ENCODE measurements at places on chromosomes 7 and 10.
A peak's percentile ranks its signal among the peaks of the same experiment; 100 is the strongest.

GRCh38 chr7:81690251-81690650, 79.6 kb downstream of the HGF start:
- DNase-seq = no peak

DNA sequence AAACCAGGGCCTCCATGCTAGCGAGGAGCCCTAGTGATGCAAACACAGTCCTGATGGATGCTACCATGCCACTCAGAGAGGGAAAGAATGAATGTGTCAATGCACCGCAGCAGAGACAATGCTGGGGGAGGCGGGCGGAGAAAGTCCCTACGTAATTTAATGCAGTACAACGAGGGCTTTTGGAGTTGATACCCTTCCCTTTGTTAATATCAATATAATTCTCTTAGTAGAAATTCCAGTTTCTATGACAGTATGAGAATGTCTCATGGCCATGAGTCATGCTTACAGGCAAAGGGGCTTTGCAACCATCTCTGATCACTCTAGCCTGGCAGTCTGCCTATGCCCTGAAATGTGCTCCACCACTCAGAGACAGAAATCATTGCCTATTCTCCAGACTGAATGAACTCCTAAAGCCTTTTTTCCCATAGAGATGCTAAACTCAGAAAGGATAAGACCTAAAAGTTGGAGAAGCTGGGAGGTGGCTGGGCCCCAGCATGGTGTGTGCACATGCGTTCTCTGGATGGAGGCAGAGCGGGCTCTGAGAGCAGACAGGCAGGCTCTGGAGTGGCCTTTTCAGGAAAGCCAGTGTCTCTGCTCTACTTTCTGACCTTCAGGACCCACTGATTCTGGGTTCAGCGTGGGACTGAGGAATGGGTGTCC, 20.3 kb upstream of the GIMAP2 start:
- DNase-seq = peak; percentile 38

DNA sequence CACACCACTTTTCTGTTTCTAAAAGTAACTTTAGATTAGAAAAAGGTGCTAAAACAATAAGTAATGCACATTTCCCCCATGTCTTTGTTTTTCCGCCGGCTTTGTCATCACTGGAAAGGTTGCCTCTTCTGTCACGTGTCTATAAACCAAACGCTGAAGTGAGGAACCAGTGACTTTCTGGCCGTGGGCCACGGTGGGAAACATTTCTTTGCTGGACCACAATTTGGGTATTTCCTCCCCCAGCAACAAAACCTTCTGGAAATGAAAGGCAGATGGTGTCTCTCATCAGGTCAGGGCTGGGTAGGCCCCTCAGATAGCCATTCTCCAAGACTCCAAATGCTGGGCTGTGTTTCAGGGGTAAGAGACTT, 174.5 kb downstream of the SH3PXD2A start:
- DNase-seq = no peak

GRCh38 chr10:126749015-126749655, 78.6 kb upstream of the C10orf90 start:
- peak; percentile 13 for DNase-seq

- DNase-seq = no peak
Measured at GRCh38 chr10:125976960-125977605, 80.7 kb downstream of the FANK1 start.

- DNase-seq = no peak
Measured at GRCh38 chr10:2111965-2112364, 374.6 kb upstream of the ADARB2 start.

DNA sequence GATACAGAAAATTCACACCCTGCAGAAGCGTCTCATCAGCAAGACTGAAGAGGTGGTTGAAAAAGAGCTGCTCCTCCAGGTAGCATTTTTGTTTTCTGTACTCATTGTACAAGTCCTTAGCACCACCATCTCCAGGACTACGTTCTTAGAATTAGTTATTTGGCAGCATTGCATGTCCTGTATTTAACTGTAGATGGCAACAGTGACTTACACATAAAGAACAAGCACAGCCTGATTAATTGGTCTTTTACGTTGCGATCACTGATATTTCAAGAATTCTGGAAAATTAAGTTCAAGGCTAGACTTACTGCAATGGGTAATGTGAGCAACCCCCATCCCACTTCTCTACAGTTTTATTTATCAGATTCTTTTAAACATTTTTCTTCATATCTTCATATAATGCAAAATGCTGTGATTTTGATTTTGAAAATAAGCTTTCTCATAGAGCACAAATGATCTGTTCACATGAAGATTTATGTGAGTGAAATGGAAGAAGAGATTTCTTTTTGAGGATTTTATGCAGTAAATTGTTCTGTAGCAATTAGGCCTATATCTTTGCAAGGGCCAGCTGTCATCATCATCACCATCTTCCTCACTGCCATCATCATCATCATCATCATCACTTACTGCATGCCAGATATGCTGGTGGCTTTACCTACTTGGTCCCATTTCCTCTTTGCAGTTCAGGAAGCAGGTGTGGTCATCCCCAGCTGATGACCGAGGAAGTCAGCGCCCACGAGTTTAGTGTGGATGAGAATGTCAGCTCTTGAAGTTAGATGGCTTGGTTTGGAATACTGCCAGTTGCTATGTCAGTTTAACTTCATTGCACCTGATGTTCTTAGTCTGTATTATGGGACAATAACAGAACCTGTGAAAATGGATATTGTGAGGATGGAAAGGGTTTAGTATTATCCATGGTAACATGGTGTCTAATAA, 53.4 kb downstream of the CFAP58 start:
- no peak for DNase-seq

DNA sequence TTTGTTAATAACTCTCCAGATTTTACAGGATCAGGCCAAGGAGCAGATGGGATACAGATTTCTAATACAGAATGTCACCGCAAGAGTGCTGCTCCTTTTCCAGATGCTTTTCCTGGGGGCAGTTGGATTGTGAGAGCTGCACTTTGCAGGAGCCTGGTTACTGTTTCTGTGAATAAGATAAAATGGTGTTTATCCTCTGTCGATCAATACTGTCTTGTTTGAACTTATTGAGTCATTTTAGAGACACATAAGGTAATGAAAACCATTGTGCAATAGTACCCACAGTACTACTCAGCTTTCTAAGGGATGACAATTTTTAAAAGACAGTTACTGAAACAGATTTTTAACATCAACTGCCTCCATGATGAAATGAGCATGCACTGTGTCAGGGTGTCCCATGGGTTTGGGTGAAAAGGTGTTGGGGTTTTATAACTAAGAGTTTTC, 2.9 kb downstream of the A1CF start:
- DNase-seq = no peak

GRCh38 chr7:21953781-21954180, 8.1 kb upstream of the CDCA7L start:
- no peak for DNase-seq

- DNase-seq = no peak
Measured at GRCh38 chr7:22647451-22648257, 79.3 kb upstream of the IL6 start.

- no peak for DNase-seq
Measured at GRCh38 chr7:25970356-25970755, 181.6 kb upstream of the NFE2L3 start.

DNA sequence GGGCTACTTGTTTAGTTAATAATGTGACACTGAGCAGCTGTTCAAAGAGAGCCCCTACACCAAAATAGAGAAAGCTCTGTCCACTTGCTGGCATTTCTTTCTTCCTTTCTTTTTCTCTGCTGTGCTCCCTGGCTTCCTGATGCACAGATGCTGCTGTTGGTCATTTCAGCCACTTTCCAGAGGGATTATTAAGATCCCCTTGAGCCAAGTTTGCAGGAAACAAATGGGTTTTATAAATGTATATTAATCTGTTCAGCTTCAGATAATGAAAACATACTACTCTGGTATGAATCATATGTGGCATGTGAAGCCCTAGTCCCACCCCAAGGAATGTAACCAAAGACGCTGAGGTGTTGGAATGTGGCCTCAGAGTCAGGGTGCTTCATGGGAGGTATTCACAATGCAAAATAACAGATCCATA, 638.2 kb upstream of the FZD8 start:
- no peak for DNase-seq

DNA sequence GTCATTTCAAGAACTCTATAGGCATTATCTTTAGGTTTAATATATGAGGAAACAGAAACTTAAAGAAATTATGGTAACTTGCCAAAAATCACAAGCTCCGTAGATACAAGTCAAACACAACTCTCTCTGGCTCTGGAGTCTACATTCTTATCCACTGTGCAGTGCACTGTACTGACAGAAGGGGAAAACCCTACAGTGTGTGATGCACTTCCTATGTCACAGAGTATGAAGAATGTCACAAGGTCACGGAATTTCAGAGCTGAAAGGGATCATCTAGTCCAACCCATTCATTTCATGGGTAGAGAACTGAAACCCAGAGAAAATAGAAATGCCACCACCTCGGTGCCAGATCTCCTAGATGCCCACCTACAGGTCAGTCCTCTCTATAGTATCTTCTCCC, 86.1 kb downstream of the LRRTM3 start:
- no peak for DNase-seq

- DNase-seq = no peak
Measured at GRCh38 chr10:95277201-95277570, 13.6 kb downstream of the PDLIM1 start.

- no peak for DNase-seq
Measured at GRCh38 chr7:124686543-124687171, 78.9 kb downstream of the GPR37 start.

DNA sequence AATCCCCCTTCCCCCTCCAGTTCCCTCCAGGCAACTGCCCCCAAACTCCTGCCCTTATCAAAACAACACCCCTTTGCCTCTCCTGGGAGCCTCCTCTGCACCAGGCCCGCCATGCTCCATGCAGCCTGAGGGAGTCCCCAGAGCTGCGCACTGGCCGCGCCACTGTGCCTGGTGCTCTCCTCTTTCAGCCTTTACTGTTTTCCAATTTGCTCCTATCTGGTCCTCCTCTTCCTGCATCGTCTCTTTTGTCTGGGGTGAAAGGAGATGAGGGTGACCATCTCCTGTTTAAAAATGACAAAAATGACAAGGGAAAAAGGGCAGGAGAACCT, 165.8 kb upstream of the ADCY1 start:
- DNase-seq = no peak

- DNase-seq = no peak
Measured at GRCh38 chr10:7984896-7985295, 69.6 kb upstream of the GATA3 start.

GRCh38 chr7:34425194-34425593, 232.8 kb upstream of the NPSR1 start:
- DNase-seq = no peak

DNA sequence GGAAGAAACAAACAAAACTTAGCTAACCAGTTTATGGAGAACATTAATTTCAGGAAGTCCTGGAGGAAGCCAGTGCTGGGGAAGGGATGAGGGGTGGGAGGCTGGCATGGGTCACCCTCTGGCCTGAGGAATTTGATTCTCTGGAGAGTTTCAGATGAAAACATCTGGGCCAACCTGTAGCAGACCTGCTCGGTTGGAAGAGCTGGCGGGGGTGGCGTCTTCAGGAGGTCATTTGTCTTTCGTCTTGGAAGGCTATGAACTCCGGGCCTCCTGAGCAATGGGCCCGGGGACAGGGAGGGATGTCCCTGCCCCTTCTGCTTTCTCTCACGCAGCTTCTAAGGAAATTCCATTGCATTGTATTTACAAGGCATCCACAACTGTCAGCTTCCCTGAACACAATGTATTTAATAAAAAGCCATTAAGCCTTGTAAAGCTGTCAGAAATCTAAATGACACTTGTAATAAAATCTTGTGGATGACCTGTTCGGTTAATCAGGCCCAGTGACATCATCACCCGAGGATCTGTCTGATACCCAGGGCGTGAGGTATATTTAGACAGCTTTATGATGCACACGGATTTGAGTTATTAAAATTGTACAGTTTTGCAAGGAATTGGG, 250.5 kb downstream of the RAB11FIP2 start:
- DNase-seq = no peak

DNA sequence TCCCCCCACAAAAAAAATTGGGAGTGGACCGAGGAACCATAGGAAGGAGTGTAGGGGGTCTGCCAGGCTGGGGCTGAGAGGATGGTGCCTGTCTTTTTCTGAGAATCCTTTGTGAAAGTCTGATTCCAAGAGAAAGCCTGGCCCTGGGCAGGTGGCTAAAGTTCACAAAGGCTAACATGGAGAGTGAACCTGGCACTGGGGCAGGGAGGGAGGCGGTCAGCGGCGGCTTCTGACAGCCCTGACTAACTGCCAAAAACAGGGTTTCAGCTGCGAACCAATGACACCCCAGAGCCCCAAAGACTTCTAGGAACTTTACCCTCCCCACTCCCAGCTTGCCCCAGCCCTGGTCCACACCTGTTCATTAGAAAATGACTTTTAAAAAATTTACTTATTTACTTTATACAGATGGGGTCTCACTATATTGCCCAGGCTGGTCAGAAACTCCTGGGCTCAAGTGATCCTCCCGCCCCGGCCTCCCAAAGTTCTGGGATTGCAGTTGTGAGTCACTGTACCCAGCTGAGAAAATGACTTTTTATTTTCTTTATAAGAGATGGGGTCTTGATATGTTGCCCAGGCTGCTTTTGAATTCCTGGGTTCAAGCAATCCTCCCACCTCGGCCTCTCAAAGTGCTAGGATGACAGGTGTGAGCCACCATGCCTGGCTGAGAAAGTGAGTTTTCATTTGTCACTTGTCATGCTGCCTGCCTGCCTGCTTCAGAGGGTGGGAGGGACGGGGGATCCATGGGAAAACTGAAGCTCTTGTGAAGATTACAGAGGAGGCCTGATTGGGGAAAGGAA, 61.0 kb upstream of the DUSP5 start:
- no peak for DNase-seq

GRCh38 chr7:36967387-36967786, 243.1 kb upstream of the AOAH start:
- no peak for DNase-seq

DNA sequence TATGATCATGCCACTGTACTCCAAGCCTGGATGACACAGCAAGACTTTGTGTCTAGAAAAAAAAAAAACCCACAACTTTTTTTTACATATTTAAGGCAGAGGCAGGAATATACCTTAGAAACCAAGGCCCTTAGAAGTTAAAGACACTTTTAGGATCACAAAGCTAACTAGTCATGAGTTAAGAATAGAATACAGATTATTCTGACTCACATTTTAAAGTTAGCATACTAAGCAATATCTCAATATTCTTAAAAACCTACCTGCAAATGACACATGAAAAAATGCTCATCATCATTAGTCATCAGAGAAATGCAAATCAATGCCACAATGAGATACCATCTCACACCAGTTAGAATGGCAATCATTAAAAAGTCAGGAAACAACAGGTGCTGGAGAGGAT, 177.7 kb downstream of the CHCHD3 start:
- no peak for DNase-seq

DNA sequence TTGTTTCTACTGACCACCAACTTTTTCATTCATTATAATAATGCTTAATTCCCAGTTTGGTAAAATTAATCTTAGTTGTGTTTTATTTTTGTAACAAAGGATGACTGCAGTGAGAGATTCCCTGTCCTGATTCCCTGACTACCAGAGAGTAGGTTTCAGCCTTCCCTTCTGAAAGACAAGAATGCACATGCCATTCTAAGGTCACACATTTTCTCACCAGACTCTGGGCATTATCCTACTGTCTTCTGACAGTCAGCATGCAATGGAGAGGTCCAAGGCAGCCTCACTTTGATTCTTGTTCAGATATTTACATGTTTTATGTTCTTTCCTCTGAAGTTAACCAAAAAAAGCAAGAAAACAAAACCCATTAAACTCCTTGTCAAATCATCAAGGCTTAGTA, 372.7 kb upstream of the CDC14C start:
- no peak for DNase-seq

- no peak for DNase-seq
Measured at GRCh38 chr10:62183857-62184795, 84.5 kb downstream of the RTKN2 start.

GRCh38 chr7:133060004-133060403, 21.9 kb downstream of the CHCHD3 start:
- DNase-seq = no peak

- no peak for DNase-seq
Measured at GRCh38 chr10:13349463-13350274, 1.6 kb upstream of the SEPHS1 start.

All from stimulated activated CD4-positive, alpha-beta T cell treated with anti-CD3 and anti-CD28 coated beads, Interleukin-15, amount 100 ng/mL, for 1 hour (primary cell).